ENCODE measurements at places on chromosomes 12 and 14.

GRCh38 chr12:5051913-5052312 is 8.2 kb downstream of the KCNA5 start:
- DNase-seq, result no peak

DNA sequence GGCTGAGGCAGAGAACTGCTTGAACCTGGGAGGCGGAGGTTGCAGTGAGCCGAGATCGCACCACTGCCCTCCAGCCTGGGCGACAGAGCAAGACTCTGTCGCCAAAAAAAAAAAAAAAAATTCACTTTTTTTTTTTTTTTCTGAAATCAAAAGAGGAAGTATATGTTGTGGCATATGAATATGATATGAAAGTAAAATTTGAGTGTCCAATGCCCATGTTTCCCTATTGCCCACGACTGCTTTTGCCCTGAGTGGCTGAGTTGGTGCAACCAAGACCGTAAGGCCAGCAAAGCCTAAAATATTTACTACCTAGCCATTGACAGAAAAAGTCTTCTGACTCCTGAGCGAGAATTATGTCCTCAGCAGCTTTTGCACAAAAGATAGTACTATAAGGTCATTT is 101.7 kb upstream of the PARP11 start:
- no peak for DNase-seq

GRCh38 chr14:41634286-41634685 is 27.6 kb downstream of the LRFN5 start:
- DNase-seq, result no peak

- DNase-seq, result peak; percentile 95
These were observed 4.7 kb upstream of the RHOF start for GRCh38 chr12:121797937-121798786.

DNA sequence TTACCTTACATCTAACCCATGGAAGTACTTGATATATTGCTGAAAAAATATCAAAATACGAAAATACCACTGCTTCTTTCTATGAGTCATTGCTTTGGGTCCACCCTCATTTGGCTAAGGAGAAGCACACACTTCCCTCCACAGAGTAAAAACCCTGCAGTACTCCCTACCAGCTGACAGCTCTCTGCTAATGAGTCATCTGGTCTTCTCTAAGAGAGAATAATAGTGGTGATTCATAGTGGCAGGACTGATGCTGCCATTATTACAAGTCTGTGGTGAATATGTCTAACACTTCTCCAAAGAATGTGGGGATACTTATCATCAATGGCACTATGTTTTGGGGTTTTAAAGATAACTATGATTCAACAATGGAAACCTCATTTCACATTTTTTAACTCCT is 90.7 kb downstream of the PPFIA2 start:
- no peak for DNase-seq

DNA sequence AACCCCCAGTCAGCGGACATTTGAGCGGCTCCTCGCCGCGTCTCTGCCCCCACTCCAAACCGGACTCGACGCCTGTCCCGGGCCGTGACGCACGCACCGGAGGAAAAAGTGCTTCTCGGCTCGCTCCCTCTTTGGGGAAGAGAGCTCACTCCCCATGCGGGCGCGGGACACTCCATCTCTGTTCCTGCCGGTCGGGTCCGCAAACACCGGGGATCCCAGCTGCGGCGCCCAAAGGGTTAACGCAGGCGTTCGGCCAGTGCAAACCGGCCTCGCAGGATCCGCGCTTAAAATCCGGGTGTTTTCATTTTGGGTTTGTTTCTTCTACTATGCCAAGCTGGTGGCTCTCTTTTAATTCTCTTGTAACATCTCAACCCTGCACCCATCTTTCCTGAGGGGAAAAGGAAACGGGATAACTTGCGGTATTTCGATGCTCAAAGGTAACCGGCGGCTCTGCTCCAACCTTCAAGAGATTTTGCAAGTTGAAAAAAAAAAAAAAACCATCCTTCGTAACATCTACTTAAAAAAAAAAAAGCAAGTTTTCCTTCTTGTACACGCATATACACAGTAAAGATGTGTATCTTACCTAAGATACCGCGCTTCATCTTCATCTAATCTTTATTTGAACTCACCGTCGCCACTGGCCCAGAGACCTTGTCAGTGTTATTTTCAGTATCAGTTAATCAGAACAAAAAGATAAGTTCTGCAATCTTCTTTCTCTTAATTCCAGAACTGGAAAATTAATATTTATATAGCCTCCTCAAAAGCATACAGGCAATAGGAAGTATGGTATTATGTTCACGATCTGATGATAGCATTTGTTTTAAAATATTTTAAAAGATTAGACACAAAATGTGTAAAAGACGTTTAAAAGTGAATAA is 1.6 kb upstream of the ATP2B1 start:
- DNase-seq, result peak; percentile 47

DNA sequence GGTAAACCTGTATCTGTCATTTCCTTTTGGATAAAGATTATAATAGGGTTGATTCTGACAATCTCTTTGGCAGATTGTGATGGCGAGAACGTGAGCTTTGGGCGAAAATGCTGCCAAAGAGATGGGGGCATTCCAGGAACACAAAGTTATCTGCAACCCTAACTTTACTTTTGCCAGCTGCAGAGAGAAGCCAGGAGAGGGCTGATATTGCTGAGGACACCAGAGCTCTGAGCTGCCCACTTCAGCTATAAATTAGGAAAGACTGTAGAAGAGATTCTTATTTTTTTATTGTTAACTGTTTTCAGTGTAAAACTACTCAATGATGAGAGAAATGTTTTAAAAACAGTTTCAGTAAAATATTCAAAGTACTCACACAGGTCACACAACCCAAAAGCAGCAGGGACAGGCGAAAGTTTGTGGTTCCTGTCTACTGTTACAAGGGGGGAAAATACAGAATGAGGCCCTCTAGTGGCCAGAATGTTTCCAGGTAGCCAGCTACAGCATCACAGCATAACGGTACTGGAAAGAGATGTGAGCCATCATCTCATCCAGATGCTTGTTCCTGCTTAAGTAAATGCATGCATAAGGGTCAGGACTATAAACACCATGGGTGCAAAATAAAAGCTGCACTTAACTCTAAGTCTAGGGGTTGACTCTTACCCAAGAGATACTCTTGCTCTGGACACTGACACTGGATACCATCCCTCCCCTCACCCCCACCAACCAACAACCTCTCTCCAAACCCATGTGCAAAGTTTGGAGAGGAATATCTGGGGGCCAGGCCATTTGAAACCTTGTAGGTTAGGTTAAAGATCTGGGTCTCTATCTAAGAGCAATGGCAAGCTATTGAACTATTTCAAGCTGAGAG is 498.4 kb downstream of the RMST start:
- DNase-seq, result peak; percentile 1

DNA sequence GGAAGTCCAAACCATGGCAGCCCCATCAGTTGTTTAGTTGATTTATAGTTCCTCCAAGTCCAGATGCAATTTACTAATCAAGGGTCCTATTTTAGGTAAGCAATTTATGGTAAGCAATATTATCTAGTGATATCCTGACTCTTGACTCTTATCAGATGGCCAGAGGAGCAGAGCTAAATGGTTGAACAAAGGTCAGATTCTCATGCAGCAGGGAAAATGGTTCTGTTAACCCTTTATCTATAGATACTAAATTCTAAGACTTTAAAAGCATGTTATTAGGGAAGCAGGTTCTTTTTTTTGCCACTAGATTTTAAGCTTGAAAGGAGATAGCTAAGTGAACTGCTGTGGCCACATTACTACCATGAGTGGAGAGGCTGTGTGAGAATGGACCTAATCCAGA is 427.1 kb upstream of the FBXO33 start:
- DNase-seq, result no peak

- no peak for DNase-seq
These were observed 2.8 kb upstream of the SHMT2 start for GRCh38 chr12:57226588-57227314.

DNA sequence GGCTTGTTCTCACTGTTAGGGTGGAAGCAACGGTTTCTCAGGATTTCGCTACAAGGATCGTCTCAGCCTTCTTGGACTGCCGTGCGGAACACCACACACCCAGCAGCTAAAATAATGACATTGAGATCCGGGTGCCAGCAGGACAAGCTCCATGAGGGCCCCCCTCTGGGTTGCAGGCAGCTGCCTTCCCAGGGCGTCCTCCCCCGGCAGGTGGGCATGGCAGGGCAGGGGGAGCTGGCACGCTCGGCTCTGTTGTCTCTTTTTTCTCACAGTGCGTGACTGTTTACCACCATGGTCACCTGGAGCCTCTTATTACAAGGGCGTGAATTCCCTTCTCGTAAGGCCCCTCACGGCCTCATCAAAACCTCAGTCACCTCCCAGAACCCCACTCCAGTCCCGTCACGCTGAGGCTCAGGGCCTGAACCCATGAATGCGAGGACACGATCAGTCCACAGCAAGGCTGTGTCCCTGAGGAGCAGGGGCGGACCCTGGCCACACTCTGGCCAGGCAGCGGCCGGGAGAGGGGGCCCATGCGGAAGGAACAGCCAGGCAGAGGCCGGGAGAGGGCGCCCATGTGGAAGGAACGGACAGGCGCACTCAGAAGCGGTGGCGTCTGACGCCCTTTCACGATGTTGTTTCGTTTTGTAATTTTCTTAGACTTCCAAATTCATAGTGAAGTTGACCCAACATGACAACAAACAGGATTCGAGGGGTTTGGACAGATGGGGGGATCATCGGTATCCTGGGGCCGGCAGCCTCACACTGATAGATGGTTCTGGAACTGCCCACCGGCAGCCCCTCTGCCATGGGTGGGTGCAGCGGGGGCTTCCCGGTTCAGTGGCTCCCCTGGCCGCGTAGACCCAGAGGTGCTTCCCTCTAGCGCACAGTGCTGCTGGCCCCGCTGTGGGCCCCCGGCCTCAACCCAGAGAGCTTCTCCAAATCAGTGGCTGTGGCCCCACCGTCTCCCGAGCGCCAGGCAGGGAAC is 10.0 kb downstream of the LRCOL1 start:
- DNase-seq, result peak; percentile 96

- no peak for DNase-seq
These were observed 74.4 kb downstream of the SLC24A4 start for GRCh38 chr14:92397150-92397952.

DNA sequence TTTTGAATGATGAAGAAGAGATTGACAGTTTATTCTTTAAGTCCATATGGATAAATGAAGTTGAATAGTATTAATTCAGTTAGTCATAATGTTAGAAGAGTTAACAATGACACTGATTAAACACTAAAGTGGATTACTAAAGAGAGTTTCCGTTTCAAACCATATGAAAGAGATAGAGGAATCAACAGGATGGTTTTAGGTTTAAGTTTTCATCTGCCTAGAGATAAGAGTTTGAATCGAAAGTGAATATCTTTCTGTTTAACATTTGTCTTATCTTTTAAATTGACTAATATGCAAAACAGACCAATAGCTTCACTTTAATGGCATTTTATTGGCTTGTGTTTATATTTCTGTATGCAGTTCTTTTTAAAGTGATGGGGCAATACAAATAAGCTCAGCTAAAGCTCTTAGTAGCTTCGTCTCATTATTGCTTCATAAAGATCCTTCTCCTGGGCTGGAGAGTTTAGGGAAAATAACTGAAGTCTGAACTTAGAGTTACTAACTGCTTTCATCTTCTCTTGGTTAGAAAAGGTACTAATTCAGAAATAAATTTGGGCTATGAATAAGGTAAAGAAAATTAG is 66.0 kb downstream of the MIPOL1 start:
- DNase-seq, result no peak

DNA sequence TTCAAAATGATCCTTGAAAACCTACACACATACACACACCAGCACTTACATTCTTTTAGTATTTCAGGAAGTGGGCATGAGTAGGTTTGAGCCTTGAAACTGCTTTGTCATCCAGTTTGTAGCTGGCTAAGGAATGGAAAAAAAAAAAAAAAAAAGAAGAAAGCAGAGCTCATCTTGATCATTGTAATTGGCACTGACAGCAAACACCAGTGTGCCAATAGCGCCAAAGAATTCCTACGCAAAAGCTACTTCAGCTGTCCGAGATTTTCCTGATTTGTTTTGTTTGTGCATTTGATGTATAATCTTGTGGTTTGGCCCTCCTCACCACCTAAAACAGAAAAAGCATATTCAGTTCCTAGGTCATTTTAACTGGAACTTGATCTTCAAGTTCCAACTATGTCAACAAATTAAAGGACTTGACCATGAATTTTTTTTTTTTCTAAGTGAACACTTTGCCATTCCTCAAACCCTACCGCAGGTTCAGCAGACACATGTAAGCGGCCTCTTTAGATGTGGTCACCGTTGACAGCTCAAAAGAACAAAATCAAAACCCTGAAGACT is 57.3 kb downstream of the FLRT2 start:
- DNase-seq, result no peak

GRCh38 chr12:94807951-94808350 is 157.6 kb upstream of the TMCC3 start:
- no peak for DNase-seq

DNA sequence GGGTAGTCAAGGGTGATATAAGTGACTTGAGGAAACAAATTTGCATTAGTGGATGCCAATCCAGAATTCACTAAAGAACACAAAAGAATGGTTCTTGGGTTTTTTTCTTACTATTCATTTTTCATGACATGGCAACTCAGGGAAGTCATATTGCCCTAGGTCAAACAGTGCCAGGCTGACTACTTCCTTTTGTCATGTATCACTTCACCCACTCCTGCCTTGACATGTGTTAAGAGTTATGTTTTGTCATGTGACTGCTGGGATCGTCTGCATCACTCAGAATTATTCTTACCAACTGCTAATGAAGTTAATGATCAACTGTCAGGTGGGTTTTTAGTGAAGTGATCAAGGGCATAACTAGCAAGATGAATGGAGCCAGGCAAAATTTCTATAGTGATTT is 74.2 kb downstream of the PRORP start:
- DNase-seq, result no peak

DNA sequence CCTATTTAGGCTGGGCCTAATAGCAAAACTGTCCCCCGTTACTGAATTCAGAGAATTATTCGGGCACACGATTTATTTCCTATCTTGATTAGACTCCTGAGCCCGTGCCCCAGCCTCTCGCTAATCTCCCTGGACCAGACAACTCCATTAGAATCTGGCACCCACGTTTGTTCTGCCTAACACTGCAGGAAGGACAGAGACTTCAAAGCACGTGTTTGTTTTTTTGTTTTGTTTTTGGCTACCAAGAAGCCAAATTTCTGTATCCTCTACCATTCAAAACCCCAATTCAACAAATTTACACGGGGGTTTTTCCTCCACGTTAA is 4.8 kb downstream of the USP44 start:
- DNase-seq, result no peak

DNA sequence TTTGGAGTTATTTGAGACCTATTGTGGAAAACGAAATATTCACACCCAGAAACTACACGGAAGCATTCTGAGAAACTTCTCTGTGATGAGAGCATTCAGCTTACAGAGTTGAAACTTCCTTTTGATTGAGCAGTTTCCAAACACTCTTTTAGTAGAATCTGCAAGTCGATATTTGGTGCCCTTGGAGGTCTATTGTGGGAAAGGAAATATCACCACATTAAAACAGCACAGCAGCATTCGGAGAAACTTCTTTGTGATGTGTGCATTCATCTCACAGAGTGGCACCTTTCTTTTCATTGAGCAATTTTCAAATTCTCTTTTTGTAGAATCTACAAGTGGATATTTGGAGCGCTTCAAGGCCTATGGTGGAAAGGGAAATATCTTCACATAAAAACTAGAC is 595.7 kb upstream of the ALG10B start:
- DNase-seq, result no peak
